T-helper 2 cell treated with Interferon-gamma antibody and Interleukin-4, amounts not matched to agents 5 μg/mL and 100 μg/mL, for 36 hours (primary cell): ENCODE measurements at places on chromosomes 12 and 14.

GRCh38 chr14:81464253-81465002 lies 64.3 kb upstream of the STON2 start:
- peak; percentile 55 for DNase-seq

GRCh38 chr14:59483363-59483762 lies 845 bp downstream of the L3HYPDH start:
- no peak for DNase-seq

- DNase-seq = no peak
These were observed 86.5 kb upstream of the DIO3 start for GRCh38 chr14:101474563-101475455.

GRCh38 chr12:124761871-124762270 lies 101.8 kb downstream of the SCARB1 start:
- DNase-seq = peak; percentile 43

DNA sequence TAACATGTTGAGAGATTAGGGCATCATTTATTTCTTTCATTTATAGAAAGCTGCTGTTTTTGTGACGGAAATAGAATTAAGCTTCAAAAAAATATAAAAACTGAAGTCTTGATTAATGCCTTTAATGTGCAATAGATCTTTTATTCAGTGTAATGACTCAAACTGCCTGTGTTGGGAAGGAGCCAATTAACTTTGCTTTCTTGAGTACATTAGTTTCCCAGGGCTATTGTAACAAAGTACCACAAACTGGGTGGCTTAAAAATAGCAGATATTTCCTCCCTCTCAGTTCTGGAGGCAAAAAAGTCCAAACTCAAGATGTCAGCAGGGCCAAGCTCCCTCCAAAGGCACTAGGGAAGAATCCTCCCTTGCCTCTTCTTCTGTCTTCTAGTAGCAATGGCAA lies 36.6 kb downstream of the EID3 start:
- DNase-seq = no peak

DNA sequence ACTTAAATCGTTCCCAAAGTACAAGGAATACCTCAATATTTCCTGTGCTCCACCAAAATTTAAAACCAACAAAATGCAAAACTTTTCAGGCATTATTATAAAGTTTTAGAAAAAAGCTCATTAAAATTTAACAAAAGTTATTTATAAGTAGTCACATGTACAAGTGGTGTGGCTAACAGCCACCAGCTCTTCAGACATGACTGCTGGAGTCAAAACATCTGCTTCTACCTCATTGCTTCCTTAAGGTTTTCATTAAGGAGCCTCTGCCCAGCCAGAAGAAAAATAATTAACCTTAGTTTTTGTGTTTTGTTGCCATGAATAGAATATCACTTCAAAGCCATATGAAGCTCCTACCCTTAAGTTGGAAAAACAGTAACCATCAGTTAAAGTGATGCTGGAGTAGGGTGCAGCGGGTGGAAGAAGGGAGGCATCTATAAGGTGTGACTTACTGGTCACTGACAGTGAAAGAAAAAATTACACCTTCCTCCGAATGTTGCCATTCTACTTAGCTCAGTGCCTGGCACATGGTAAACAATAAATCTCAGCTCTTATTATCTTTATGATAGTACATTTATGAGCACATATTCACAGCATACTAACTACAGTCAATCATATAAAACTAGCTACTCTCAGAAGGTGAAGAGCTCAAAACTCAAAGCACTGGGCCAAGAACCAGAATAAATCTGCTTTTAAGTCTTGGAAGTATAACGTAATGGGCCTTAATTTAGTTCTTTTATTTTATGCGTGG lies 57.7 kb downstream of the GALC start:
- DNase-seq = no peak

GRCh38 chr12:92362126-92362525 lies 216.5 kb upstream of the BTG1 start:
- no peak for DNase-seq

- DNase-seq = no peak
These were observed 69.6 kb downstream of the PTPN11 start for GRCh38 chr12:112488257-112488876.

DNA sequence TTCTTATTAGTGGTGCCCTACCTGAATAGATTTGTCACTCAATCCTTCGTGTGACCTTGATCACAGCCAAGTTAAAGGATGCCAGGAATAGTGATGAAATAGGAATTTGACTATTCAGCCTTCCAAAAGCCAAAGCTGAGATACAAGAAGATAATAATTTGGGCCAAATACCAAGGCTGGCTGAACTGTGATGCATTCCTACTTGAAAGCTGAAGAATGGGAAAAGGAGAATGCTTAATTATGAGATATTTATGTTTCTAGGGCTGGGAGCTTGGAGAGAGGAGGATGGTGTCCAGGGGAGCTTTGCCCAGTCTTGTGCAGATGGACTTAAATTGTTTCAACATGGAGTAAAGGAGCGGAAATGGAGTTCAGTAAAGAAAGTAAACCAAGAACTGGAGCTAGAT lies 5.2 kb downstream of the RNASE7 start:
- no peak for DNase-seq

- no peak for DNase-seq
These were observed 61.0 kb downstream of the DIO2 start for GRCh38 chr14:80150301-80150700.

GRCh38 chr14:90519262-90519920 lies 122.6 kb downstream of the CALM1 start:
- DNase-seq = no peak

DNA sequence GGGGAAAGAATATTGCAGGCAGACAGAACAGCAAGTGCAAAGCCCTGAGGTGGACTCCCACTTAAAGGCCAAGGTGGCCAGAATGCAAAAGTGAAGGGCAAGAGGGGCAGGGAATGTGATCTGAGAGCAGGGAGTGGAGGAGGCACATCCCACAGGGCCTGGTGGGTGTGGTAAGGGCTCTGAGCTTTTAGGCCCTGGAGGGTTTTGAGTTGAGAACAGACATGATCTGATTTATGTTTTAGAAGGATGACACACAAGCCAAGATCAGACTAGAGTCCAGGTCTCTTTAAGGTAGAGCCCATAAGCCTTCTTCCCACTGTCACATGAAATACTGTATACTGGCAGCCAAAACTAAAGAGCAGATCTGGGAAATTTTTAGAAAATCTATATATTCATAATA lies 162.5 kb downstream of the SLC38A4 start:
- DNase-seq = no peak

- DNase-seq = peak; percentile 30
These were observed 1.8 kb downstream of the TBC1D30 start for GRCh38 chr12:64826234-64826633.

- no peak for DNase-seq
These were observed 267.3 kb downstream of the AKAP6 start for GRCh38 chr14:32596390-32596789.

- no peak for DNase-seq
These were observed 174.7 kb downstream of the SSPN start for GRCh38 chr12:26370098-26370497.

- no peak for DNase-seq
These were observed 73.1 kb downstream of the ADCK1 start for GRCh38 chr14:77872983-77873382.

DNA sequence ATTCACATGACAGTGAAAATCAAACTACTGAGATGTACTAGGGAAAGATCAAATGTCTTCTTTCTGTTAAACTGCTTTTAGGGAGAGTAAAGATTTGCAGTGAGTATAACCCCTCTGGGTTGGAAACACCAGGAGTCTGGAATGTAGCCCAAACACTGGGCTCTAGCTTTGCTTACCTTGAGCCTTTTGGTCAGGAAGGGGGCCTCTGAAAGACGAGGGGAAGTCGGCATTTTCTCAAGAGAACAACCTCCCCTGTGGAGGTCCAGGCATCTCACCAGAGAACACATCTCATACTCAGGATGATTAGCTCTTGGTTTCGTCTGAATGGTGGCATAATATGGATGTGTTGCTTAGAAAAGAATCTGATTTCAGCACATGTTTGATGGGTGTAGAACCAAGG lies 169.0 kb downstream of the ZFP36L1 start:
- DNase-seq = no peak

GRCh38 chr12:76083246-76083903 lies 1.1 kb downstream of the NAP1L1 start:
- no peak for DNase-seq

DNA sequence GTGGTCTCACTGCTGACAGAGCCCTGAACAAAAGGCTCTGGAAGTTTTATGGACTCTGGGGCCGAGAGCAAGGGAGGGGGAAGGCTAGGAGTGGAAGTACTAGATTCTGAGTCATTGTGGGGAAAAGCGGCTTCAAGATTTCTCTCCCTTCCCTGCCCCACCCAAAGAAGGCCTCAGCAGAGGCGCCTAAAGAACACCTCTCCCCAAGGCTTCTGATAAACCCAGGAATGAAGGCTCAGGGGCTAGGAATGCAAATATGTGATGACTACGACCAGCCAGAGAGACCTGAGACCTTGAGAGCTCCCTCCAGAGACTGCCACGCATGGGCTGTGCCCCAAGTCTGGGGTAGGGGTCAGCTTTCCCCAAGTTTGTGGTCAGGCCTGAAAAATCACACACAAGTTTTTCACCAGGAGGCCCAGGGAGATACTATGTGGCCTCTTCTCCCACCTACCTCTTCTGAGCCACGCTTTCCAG lies 130.7 kb upstream of the HIF1A start:
- no peak for DNase-seq

DNA sequence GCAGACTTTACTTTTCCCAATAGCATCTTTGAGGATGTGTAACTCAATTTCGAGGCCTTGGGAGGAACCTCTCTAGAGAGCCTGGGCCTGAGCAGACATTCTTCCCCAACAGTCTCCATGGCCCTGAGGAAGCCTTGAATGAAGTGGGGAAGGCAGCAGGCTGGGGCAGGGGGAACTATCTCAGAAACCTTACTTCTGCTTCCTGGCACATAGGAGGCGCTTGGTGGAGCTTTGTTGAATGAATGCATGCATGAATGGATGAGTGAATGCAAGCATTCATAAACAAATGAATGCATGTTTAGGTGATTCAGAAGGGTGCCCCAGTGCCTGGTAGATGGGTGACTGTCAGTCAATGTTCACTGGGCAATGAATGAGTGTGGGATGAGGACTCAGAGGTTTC lies 58.3 kb downstream of the GALNT16 start:
- DNase-seq = no peak
